Endothelial cell of umbilical vein (primary cell): ENCODE measurements at places on chromosomes 1 and 21. TPM values are rescaled to one million over a fixed set of nuclear protein-coding genes. Genes with fewer than 3 reads are reported as not detected.

DNA sequence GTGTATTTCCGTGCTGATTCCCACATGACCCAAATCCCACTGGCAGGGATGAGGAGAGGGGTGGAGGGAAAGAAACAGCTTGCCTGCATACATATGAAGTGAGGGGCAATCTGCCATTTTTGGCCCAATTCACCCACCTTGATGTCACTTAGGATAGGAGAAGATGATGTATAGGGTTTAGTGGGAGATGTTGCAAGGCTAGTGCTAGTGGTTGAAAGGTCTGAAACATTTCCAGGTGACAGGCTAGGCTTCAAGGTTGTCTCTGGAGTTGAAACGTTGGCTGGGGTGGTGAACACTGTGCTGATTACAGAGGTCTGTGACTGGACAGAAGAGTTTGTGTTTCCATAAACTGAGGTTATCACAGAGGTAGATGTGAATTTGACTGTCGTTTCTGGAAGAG lies 12.1 kb downstream of the CD34 start:
- no peak for DNase-seq

DNA sequence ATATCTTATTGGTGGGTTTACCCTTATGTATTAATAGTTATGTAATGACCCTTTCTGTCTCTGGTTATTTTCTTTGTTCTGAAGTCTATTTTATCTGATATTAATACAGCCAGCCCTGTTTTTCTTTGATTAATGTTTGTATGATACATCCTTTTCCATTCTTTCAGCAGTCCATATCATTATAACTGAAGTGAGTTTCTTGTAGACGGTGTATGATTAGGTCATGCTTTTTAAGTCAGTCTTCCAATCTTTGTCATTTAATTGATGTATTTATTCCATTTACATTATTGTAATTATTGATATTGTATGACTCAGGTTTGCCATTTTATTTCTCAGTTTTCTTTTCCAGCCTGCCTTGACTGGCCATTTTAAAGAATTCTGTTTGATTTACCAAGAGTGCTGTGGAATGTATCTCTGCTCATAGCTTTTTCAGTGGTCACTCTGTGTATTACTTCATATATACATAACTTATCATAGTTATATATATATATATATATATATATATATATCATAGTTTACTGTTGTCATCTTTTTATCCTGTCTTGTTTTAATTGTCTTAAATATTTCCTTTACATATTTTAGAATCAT lies 10.5 kb downstream of the RAB4A start:
- DNase-seq: no peak

GRCh38 chr1:1059494-1060280 lies 14.4 kb downstream of the RNF223 start:
- peak; percentile 70 for DNase-seq

- no peak for DNase-seq
These were observed 3.6 kb upstream of the TNFSF4 start for GRCh38 chr1:173210716-173211231.

FHAD1 gene
- 0.51 and 0.69 TPM in 2 replicates for total RNA-seq

HES5 gene
- not detected in 2 replicates for total RNA-seq

- no peak for DNase-seq
These were observed 283.2 kb downstream of the SETD4 start for GRCh38 chr21:35777081-35777480.

ILDR2 gene
- total RNA-seq: not detected in 2 replicates

SUSD4 gene
- not detected in 2 replicates for total RNA-seq

- no peak for DNase-seq
These were observed 2.2 kb upstream of the G0S2 start for GRCh38 chr1:209672705-209673630.

UMODL1 gene
- total RNA-seq: not detected in 2 replicates

REN gene
- not detected in 2 replicates for total RNA-seq

SLC45A3 gene
- total RNA-seq: 15.6 and 16.9 TPM in 2 replicates

CD1E gene
- not detected in 2 replicates for total RNA-seq

LCE1E gene
- total RNA-seq: not detected in 2 replicates

GIPC2 gene
- 7.7 and 9.6 TPM in 2 replicates for total RNA-seq

GRCh38 chr1:82486969-82487368 lies 686.2 kb downstream of the ADGRL2 start:
- DNase-seq: peak; percentile 11

- no peak for DNase-seq
These were observed 69.8 kb downstream of the TBX15 start for GRCh38 chr1:118918230-118918939.

RHD gene
- total RNA-seq: not detected in 2 replicates

DNA sequence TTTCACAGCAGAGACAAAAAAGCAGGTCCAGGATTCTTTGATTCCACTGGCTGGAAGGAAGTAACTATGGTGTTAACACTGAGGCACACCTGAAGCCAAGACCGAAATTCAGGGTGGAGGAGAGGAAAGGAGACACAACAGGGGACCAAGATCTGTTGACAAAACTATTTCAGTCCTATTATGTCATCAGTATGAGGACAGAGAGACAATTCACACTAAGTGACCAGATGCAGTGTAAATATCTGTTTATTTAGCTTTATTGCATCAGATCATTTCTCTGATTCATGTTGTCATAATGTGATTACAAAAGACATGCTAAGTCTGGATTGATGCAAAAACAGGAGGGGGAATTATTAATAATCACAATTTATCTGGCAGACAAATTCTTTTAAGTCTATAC lies 118.8 kb downstream of the SIPA1L2 start:
- DNase-seq: no peak

GRCh38 chr1:232168508-232168907 lies 461.4 kb downstream of the SIPA1L2 start:
- DNase-seq: no peak

DNA sequence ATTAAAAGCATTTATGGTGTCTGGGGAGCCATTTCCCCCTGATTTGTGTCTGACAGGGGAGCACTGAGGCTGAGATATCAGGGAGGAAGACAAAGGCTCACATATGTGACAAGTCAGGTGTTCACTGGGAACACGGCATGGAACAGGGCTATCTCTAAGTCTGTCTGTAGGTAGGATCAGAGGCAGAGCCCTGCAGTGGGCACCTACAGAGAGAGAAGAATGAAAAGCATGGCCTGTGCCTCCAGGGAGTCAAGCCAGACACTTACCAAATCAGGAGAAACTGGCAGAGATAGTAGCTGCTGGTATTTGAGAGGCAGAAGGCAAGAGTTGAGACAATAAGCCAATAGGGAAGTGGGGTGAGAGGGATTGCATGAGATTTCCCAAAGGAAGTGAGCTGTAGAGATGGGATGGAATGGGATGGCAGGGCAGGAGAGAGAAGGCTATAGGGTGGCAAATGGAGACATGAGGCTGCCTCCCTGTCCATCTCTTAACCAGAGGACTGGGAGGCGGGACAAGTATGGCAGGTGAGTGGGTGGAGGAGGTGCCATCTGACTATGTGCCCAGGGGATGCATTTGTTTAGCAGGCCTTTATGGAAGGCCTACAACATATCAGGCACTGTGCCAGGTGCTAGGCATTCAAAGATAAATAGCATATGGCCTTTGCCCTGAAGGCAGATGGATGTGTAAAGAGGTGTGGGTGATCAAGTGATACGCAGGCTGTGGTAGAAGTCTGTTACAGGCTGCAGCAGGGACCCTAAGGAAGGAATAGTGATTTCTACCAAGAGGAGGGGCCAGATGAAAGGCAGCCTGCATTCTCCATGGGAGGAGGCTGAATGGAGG lies 136.2 kb upstream of the IPO9 start:
- DNase-seq: no peak

DNA sequence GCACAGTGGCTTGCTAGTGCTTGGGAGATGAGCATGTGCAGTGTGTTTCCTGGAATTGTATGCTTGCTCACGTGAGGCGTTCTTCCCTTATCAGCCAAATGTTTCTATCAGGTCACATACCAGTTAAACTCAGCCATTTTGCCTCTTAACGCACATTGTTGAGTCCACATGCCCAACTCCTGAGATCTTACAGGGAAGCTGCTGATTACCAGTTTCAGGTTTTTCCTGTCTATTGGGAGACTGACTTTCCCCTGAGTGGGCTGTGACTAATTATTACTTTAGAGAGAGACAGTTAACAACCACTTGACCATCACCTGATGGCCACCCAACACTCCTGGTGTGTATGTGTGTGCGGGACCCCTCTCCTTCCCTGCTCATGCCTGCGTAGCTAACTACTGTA lies 161.3 kb upstream of the PTGFR start:
- no peak for DNase-seq

DNA sequence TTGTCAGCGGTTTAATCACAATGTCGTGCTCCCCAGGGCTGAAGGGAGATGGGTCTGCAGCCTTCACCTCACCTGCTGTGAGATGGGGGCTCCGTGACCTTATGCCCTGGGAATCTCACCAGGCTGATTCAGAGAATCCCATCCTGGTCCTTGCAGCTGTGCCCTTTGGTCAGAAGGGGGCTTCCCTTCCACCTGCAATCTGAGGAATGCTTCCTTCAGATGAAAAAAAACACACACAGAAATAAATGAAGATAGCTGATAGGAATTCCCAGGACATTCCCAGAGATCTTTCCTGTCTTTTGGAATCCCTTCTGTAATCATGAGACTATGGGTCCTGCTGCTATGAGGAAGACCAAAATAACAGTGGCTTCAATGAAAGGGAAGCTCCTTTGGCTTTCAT lies 127.0 kb upstream of the VAMP3 start:
- DNase-seq: no peak

DNA sequence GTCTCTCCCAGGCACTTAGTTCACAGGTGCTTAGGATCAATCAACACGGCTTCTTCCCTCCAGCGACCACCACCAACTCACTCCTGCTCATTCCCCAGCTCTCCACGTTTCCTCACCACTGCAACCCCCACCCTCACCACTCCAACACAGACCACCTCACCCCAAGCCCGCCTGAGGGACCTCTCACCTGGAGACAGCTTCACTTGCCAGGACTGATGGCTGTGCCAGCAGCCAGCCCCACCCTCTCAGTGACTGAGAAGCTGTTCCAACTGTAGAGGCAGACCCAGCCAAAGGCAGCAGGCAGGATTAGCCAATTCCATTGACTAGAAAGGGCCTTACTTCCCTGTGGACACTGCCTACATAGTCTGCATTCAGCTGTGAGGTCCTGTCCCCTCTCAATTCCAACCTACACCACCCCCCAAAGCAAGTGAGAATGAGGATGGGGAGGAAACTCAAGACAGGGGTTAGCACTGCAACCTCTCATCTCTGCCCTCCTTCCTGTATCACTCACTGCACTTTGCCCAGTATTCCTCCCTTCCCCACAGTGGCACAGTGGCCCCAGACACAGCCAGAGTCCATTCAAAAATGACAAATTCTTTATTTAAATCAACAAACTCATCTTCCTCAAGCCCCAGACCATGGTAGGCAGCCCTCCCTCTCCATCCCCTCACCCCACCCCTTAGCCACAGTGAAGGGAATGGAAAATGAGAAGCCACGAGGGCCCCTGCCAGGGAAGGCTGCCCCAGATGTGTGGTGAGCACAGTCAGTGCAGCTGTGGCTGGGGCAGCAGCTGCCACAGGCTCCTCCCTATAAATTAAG lies 7.6 kb downstream of the TAGLN2 start:
- DNase-seq: no peak

DNA sequence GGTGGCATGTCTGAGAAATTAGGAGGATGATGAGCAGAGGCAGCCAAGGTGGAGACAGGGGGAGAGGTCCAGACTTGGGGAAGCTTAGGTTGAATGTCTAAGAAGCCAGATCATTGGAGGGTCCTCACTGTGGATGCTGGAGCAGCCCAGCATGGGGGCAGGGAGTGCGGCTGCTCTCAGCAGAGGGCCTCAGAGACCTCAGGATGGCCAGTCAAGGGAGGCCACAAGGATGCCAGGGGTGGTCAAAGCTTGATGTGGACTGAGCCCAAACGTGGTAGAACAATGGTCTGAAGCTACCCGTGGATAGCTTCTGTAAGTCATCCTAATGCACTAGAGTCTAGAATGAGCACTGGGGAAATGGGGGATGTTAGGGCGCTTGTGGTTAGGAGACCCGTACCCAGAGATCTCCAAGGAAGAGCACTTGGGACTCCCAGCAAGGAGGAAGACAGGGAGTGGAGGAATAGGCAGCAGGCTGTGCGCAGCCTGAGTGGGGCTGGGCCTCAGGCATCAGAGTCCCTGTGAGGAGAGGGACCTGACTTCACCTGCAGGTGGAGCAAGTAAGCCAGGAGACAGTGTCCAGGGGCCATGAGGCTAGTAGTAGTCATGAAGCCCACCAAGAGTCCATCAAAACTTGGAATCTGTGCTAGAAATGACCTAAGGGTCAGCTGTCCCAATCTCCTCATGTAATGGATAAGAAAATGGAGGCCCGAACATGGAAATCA lies 4.3 kb upstream of the S100A9 start:
- DNase-seq: no peak

- DNase-seq: no peak
These were observed 675.0 kb downstream of the USP25 start for GRCh38 chr21:16404776-16405175.

GNL2 gene
- total RNA-seq: 55.5 and 57.1 TPM in 2 replicates

GRCh38 chr1:35854989-35855700 lies 27.9 kb upstream of the AGO1 start:
- no peak for DNase-seq

DNA sequence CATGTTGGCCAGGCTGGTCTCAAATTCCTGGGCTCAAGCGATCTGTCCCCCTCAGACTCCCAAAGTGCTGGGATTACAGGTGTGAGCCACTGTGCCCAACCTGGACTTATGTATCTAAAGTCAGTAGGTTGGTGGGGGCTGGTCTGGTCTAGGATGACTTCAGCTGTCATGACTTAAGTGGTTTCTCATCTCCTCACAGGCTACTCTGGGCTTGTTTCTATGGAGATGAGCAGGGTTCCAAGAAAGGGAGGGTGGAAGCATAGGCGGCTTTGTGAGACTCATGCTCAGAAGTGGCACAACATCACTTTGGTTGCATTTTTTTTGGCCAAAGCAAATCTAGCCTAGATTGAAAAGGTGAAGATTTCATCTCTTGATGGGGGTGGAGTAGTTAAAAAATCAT lies 115.9 kb upstream of the IVNS1ABP start:
- no peak for DNase-seq

- DNase-seq: no peak
These were observed 611.4 kb upstream of the USP24 start for GRCh38 chr1:55826381-55827080.

OVAAL gene
- total RNA-seq: not detected in 2 replicates

- no peak for DNase-seq
These were observed 337.1 kb downstream of the SIPA1L2 start for GRCh38 chr1:232292818-232293217.

DNA sequence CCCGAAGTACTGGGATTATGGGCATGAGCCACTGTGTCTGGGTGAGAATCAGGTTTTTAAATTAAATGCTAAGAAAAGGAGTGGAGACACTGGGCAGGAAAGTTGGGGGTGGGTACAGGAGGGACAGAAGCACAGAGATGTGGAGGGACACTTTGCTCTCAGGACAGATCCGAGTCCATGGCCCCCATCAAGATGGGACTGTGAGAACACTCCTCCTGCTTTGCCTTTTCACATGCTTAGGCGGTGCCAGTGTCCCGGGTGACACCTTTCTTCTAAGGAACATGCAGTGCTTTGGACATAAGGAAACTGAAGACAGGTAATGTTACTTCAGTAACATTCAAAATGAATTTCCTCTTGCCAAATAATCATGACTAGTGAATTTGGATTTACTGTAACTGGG lies 16.7 kb downstream of the SLC25A33 start:
- DNase-seq: no peak

DNA sequence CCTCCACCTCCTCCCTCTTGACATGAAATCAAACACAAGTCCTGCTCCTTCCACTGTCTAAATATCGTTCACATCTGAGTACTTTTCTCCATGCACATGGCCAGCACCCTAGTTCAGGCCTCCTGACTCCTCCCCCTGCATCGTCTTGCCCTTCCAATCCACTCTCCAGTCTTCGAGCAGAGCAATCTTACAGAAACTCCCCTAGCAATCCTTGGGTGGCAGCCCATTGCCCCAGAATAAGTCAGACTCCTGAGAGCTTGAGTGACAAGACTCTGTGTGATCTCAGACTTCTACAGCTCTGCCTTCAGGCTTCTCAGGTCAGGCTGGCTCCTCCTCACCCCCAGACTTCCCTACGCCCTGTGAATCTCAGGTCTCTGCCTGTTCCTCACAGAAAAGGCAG lies 5.5 kb downstream of the SH2D2A start:
- DNase-seq: no peak
